ENCODE measurements at places on chromosomes 16 and 17.

GRCh38 chr16:72111657-72112451 is 18.2 kb downstream of the DHX38 start:
- peak; percentile 44 for DNase-seq

GRCh38 chr16:2500430-2500917 is 13.3 kb upstream of the ATP6V0C start:
- DNase-seq = no peak

DNA sequence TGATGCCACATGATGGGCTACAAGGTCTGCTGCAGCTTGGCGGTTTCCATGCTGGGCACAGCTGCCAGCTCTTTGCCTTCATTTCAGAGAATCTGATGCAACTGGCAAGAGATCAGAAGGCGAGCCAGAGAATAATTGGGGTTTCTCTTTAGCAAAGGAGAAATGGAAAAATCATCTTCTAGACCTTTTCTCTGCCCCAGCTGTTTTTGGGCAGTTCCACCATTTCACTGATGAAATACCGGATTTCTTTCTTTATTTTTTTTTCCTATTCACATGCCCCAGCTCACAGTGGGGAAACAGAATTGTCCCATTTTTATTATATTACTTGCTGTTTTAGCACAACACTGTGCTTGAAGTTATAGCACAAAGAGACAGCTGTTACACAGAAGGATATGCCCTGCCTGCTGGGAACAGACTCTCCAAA is 439.3 kb upstream of the GOT2 start:
- no peak for DNase-seq

GRCh38 chr17:19417611-19418010 is 6.6 kb downstream of the RNF112 start:
- no peak for DNase-seq

GRCh38 chr17:62790564-62790986 is 17.5 kb downstream of the MARCHF10 start:
- DNase-seq = no peak

DNA sequence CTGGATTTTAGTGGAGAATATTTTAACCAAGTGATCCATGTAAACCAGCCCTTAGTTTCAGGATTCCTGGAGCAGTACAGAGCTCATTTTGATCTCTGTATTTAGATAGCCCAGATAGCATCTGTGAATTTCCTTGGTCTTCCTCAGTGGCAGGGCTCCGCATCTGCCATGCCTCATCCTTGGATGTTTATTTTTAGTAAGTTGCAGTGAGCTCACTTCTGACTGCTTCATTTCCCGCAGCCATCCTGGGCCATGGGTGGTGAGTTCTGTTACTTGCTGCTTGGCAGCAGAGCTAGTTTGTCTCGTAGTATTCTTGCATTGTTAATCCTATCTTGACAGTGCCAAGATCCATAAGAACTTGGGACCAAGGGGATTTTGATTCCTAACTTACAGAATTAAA is 33.7 kb downstream of the IST1 start:
- DNase-seq = no peak

DNA sequence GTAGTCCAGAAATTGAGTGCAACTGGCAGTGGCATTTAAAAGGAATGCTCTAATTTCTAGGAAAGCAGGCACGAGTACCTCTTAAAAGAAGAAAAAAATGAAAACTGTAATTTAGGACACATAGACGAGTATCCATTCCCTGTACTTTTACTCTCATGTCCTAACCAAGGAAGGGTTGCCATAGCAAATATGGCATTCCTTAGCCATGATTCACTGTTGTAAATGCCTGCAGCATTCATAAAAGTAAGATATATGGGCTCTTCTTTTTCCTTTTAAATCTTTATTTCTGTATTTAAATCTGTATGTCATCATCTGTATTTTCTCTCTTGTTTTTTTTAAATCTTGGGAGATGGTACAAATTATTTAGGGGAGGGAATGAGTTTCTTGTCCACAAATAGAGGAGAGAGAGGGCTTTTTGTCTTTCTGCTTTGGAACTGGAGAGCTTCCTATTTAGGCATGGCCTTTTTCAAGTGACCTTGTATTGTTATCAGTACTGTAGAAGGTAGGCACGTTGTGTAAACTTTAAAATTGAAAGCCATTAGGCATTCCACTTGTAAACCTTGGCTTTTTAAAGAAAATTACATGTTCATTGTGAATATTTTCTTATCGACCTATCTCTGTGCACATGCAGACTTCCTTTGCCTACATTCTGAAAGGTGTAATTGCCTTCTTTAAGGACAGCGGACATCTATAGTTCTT is 50.0 kb downstream of the TENT4B start:
- DNase-seq = no peak

DNA sequence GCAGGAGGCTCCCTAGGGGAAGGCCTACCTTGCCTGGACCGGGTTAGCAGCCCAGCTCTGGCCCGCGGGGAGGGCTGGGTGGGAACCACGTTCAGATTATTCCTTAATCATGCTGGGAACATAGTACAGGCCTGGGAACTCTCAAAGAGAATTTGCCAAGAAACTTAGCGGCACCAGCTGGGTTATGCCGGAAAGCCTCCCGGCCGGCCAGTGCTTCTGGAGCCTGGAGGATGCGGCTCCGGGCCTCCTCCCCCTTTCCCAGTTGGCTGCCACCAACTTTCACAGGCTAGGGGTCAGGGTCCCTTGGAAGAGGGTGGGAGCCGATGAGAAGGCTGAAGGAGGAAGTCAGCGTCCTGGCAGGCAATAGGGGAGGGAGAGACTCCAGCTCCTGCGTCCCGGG is 10.8 kb downstream of the NGFR start:
- DNase-seq = no peak

GRCh38 chr17:66750781-66751543 is 84.0 kb upstream of the CACNG5 start:
- no peak for DNase-seq

DNA sequence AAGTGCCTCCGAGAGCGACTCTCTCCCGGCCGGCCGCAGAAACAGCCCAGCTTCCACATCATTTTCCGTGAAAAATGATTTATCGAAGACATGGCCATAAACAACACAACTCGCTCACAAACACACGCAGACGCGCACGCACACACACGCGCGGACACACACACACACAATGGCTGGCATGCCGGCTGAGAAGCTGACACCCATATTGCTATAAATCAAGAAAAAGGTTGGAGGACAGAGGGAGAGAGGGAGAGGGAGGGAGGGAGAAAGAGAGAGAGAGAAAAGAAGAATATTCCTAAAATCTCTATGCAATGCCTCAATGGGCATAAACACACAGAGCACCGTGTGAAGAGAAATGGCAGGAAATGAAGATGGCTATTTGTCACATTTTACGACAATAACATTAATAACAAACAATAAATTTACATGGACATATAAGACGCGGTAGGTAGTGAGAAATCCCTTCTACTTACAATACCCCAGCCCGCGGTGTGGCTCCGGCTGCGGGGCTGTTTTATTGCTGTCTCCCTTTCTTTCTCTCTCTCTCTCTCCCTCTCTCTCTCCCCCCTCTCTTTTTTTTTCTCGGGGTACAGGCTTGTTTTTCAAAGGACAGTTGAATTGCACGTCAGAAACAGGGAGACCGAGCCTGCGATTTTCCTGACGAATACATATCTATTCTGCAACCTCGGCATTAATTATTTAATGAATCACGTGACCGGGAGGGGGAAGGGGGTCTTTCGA is 9.5 kb downstream of the HOXB4 start:
- DNase-seq = no peak

DNA sequence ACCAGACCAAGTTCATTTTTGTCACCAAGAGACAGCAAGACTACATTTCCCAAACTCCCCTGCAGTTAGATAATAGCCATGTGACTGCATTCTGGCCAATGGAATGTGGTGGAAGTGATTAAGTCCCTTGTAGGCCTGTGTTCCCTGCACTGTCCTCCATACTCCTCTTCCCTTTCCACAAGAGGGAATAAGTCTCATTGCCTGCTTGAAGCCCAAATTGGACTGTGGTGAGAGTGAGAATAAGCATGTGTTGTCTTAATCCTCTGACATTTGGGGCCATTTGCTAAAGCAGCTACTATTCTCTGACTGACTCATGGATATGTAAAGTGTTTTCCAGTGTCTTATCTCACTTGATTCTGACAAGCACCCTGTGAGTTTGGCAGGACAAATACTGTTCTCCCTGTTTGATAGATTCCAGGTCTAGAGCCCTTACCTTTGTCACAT is 20.7 kb downstream of the PIK3R6 start:
- peak; percentile 34 for DNase-seq

GRCh38 chr17:58643147-58643546 is 48.7 kb downstream of the TEX14 start:
- DNase-seq = no peak

DNA sequence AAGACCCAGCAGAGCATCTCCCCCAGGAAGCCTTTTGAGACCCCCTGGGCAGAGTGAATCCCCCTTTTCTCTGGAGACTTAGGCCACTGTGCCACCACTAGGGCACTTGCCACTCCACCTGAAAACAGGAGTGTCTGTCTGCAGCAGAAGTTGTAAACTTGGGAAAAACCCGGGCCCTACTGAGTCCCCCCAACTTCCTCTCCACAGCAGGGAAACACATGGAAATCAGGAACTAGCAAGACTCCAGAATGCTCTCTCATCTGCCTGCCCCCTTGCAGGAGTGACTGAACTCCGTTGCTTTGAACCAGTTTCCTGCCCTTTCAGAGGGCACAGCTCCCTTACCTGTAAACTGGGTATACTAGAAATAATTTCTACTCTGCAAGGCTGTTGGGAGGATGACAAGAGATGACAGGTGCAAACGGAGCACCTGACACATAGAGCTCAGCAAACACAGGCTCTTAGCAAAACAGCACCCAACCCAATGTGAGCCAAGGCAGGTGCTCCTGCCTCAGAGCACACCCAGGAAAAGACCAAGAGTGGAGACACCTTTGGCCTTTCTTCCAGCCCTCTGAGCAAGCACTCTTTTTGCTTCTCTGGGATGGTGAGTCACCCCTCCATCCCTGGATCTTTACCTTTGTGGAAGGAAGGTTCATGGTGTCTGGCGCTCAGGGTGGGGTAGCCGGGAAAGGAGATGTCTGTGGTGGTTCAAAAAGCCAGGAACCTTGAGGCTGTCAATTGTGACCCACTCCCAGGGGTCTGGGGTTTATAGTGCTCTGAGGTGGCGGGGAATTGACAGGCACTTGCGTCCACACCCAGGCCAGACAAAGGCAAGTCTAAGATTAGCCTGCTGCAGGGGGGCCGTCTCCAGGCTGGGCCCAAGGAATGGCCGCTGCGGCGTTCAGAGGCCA is at the start of gene HCRT:
TSS of gene HCRT (minus strand) at position 740 of the 908 bp plus-strand sequence. CDS start at position 653, 87 bp downstream.
- DNase-seq = no peak

- no peak for DNase-seq
Observed at GRCh38 chr17:61783120-61783519, 80.2 kb downstream of the BRIP1 start.

GRCh38 chr16:68344252-68344651 is 33.4 kb downstream of the PRMT7 start:
- DNase-seq = no peak

GRCh38 chr17:44223541-44224071 is 4.1 kb upstream of the UBTF start:
- no peak for DNase-seq

DNA sequence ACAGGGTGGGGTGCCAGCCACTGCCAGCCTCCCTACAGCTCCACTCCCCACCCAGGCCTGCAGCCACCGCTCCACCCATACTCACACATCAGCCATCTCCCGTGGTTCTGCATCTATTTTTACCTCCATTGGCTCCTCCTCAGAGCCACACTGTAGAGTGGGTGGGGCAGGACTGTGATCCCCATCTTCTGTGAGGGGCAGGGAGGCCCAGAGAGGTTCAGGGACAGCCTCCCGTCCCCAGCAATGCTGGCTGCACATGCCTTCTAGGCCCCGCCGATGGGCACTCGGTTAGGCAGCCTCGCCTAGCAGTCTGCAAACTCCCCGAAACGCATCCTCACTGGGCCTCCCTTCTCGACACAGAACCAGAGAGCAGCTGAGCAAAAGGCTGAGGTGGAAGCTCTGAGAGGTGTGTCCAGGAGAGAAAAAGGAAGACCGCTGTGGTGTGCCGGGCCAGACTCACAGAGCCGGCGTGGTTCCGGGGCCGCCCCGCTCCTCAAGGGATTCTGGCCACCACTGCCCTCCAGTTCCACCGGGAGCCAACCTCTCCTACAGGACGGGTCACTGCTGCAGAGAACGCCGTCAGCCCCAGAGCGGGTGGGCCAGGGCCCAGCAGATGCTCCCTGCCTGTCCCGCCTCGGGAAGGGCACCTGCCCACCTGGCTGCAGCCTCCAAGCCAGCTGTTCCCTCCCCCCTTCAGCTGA is 71.9 kb downstream of the ABR start:
- no peak for DNase-seq

GRCh38 chr17:76078860-76079534 is at the start of gene ZACN:
Gene ZACN, plus strand, starts transcription at chr17:76079182. Its CDS starts 83 bp downstream, at chr17:76079265.
- DNase-seq = no peak

All from erythroblast (primary cell).